Activated naive CD4-positive, alpha-beta T cell treated with anti-CD3 and anti-CD28 coated beads for 36 hours (primary cell): ENCODE measurements at places on chromosomes 7 and 10. TPM values are rescaled to one million over a fixed set of nuclear protein-coding genes. Genes with fewer than 3 reads are reported as not detected.

- H3K27ac ChIP-seq, result no peak overlapping the region
- H3K36me3 ChIP-seq, result no peaks in the 10 kb centered on the region
- no peaks in the 10 kb centered on the region for H3K4me1 ChIP-seq
These were observed 225.3 kb downstream of the GLRX3 start for GRCh38 chr10:130361351-130362105.

GRCh38 chr7:972676-973309 lies 2.6 kb downstream of the COX19 start:
- no peaks in the 10 kb centered on the region for H3K27me3 ChIP-seq
- H3K27ac ChIP-seq, result no peak overlapping the region
- peak overlapping the region; percentile 45 for H3K4me3 ChIP-seq
- DNase-seq, result no peak
- peaks cover 21% of the 10 kb centered on the region for H3K36me3 ChIP-seq

DNA sequence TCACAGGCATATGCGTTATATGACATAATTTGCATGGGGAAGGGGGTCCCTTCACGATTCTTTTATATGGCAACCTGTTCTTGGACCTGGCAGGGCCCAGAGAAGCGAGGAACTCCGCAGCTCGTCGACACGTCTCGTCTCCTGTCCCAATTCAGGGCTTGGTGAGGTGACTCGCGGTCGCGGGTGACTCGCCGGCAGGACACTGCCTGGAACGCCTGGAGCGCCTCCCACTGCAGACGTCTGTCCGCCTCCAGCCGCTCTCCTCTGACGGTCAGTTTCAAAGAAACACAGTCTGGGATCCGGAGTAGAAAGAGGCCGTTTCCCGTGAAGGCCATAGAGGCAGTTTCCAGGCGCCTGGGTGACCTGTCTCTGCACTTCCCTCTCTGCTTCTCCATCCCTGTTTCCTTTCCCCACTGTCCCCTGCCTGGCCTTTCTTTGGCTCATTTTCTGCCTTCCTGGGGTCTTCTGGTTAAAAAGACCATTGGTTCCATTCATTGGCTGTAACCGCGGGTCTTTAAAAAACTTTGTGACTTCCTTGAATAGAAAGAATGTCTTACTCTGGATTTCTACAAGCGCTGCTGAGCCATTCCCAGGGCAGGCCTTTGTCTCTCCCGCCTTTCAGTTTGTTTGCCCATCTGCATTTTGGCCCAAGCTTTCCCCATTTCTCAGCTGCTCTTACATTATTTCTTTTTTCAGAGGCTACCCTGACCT lies 1.2 kb downstream of the UPP1 start:
- peaks cover 34% of the 10 kb centered on the region for H3K36me3 ChIP-seq
- DNase-seq, result no peak
- peak overlapping the region; percentile 84 for H3K4me3 ChIP-seq
- no peaks in the 10 kb centered on the region for H3K27me3 ChIP-seq
- no peak overlapping the region for H3K27ac ChIP-seq
- peaks cover 75% of the 10 kb centered on the region for H3K4me1 ChIP-seq

The ADAM8 gene
- total RNA-seq, result 120 TPM

The PDE6C gene
- not detected for total RNA-seq

DNA sequence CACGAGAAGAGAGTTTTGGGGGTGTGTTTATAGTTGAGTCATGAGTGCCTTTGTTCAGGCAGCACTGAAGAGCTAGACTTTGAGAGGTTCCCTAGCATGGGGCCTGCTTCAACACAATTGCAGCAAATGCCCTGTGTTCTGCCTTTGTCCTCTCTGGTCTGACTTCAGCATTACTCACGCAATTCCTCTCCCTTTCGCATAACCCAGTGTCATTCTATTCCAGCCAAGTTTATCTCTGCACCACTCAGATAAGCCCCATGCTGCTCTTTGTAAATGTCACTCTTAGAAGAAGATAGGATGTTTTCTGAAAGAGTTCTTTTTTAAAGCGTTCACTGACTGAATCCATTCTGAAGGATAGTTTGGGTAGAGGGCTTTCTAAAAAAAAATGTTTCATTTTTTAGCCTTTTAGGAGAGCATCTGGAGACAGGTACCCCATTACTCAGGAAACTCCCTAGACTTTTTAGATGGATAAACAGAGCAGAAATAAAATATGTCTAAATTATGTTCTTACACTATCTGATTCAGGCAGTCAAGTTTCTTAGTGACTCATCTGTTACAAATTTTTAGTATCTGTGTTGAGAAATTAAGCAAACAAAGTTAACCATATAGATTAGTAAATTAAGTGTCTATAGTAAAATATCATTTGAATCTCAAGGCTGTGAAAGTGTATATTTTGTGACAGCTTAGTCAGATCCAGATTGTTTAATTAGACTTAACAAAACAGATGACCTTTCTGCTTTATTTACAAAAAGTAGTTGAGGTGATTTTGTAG lies 318.5 kb downstream of the GPR158 start:
- H3K27ac ChIP-seq, result no peak overlapping the region
- no peaks in the 10 kb centered on the region for H3K4me1 ChIP-seq
- no peak for DNase-seq
- H3K4me3 ChIP-seq, result no peak overlapping the region

The PRTFDC1 gene
- 0.99 TPM for total RNA-seq

- no peaks in the 10 kb centered on the region for H3K27me3 ChIP-seq
- DNase-seq, result no peak
- H3K4me3 ChIP-seq, result no peak overlapping the region
- no peak overlapping the region for H3K27ac ChIP-seq
These were observed 35.1 kb upstream of the ZNRF2 start for GRCh38 chr7:30249316-30249715.

- H3K4me3 ChIP-seq, result no peak overlapping the region
- DNase-seq, result no peak
- no peaks in the 10 kb centered on the region for H3K36me3 ChIP-seq
- no peak overlapping the region for H3K27ac ChIP-seq
These were observed 195.5 kb upstream of the HPS1 start for GRCh38 chr10:98642281-98642680.

- H3K4me3 ChIP-seq, result no peak overlapping the region
- no peak overlapping the region for H3K27ac ChIP-seq
- no peaks in the 10 kb centered on the region for H3K36me3 ChIP-seq
- DNase-seq, result no peak
- H3K27me3 ChIP-seq, result no peaks in the 10 kb centered on the region
These were observed 260.1 kb downstream of the WDR37 start for GRCh38 chr10:1316121-1316808.

DNA sequence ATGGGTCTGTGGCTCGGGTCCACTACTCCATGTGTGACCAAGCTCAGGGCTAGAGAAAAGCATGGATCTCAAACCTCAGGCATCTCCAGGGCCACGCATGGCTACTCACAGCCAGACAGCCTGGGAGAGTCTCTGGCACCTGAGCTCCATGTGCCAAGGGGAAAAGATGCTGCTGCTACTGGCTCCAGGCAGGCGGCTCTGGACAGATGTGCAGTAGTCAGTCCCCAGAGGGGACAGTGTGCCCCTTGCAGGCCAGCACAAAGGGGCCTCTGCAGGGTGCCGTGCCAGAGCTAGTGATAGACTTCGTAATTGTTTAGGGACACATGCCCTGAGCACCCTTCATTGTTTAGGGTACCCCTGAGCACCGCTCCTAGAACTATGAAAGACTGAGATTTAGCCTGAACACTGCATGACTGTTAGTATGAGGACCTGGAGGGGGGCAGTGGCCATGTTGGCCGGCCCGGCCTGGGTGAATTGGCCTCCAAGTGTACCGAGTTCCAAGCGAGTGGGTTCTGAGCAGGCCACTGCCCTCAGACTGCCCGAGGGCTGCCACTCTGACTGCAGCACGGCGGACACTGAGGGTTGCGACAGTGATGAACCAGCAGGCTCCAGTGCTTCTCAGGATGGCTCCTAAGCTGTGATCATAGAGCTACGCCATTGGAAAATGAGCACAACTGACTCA lies 80.7 kb downstream of the TCERG1L start:
- no peaks in the 10 kb centered on the region for H3K36me3 ChIP-seq
- no peak for DNase-seq
- no peak overlapping the region for H3K27ac ChIP-seq
- no peaks in the 10 kb centered on the region for H3K4me1 ChIP-seq
- H3K4me3 ChIP-seq, result no peak overlapping the region

GRCh38 chr7:1120791-1121190 lies 32.9 kb downstream of the GPER1 start:
- peaks cover 12% of the 10 kb centered on the region for H3K4me1 ChIP-seq
- H3K27me3 ChIP-seq, result no peaks in the 10 kb centered on the region
- H3K4me3 ChIP-seq, result no peak overlapping the region

- H3K36me3 ChIP-seq, result no peaks in the 10 kb centered on the region
- peaks cover 6% of the 10 kb centered on the region for H3K27me3 ChIP-seq
- no peaks in the 10 kb centered on the region for H3K4me1 ChIP-seq
- DNase-seq, result no peak
These were observed 78.1 kb upstream of the PRR15 start for GRCh38 chr7:29485339-29486190.

DNA sequence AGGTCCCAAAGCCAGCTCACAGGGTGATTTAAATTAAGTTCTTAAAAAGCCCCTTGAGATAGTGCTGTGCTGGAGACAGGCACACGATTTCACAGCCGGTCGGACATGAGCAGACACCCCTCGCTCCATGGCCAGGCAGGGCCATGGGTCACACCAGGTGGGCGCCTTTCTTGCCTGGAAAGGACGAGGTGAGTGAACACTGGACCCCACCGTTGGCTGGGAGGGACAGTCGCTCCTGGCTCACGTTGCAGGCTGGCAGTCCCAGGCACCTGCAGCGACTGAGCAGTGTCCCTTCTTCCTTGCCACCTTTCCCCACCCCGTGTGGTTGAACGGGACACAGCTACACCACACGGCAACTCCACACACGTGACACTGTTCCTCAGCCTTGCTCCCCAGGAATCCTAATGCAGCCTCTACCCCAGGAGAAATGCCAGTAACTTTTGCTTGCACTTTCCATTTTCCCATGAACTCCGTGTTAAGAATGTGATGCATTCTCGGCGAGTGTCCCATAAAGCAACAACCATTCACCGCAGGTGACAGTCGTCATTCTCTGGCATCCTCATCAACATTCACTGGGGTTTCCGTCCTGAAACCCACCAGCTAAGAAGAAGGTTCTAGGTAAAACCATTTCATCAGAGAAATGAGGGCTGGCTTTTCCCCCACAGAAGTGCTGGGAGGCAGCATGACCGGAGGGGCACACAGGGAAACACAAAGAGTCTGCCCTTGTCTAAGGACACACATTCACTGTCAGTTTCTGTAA lies 217.4 kb downstream of the ZMYND11 start:
- H3K27me3 ChIP-seq, result no peaks in the 10 kb centered on the region
- H3K27ac ChIP-seq, result peak overlapping the region; percentile 24
- peaks cover 19% of the 10 kb centered on the region for H3K4me1 ChIP-seq
- H3K4me3 ChIP-seq, result no peak overlapping the region
- H3K36me3 ChIP-seq, result no peaks in the 10 kb centered on the region
- no peak for DNase-seq
